ENCODE measurements at places on chromosomes 12 and 14.

- DNase-seq = no peak
Measured at GRCh38 chr12:111425655-111426054, 19.9 kb downstream of the SH2B3 start.

DNA sequence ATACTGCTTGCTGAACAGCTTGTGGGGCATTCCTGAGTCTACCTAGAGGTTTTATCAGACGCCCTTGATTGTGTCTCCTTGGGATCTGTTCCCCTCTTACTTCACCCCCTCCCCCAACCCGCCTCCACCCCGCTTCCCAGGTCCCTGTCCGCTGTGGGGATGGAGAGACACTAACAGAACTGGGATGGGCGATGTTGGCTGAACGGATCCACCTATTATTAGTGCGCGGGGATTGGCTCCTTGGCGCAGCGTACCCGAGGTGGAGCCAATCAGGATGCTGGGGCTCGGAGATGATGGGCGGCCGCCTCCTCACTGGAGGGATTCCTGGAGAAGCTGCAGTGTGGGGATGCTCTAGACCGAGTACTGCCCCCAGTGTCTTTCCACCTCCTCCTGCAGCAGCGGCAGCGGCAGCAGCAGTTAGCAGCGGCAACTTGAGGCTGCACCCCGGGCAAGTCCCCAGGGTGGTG, at the start of gene SYT1:
SYT1 (plus strand) TSS at position 372 of the 467 bp plus-strand sequence.
- no peak for DNase-seq

DNA sequence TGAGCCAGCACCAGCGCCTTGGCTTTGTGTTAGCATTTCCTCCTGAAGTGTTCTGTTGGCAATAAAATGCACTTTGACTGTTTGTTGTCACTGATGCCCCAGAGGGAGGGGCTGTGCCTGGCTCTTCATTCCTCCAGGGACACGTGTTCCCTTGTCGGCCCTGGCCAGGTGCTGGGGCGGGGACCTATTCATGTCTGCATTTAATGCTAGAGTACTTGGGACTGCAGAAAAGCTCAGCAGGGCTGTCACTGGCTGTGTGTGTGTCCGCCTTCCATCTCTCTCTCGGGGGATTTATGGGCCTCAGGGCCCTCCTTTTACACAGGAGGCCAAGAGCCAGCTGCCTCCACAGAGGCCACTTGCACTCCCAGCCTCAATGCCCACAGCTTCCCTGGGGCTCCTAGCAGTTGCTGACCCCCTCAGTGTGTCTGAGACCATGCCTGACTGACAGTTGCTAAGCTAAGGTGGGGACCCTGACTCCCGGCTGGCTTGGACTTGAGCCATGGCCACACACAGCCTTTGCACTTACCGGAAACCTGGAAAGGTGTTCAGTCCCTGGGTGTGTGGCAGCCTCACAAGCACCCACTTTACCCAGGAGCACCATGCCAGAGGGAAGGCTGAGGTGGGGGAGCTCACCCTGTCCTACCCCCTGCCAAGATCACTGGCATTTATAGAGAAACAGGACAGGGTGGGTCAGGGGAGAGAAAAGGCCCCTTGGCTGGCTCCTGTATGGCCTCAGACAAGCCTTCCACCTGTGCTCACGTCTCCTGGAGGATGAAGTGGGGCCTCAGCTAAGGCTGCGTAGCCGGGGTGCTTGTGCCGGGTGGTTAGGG, 27.8 kb downstream of the HIP1R start:
- no peak for DNase-seq

GRCh38 chr12:56222531-56222895, 791 bp upstream of the RNF41 start:
- no peak for DNase-seq

GRCh38 chr12:39440101-39440500, 2.8 kb downstream of the KIF21A start:
- peak; percentile 19 for DNase-seq

- DNase-seq = no peak
Measured at GRCh38 chr12:130803702-130804101, 35.3 kb downstream of the STX2 start.

- DNase-seq = peak; percentile 55
Measured at GRCh38 chr12:13278249-13278787, 81.8 kb downstream of the EMP1 start.

DNA sequence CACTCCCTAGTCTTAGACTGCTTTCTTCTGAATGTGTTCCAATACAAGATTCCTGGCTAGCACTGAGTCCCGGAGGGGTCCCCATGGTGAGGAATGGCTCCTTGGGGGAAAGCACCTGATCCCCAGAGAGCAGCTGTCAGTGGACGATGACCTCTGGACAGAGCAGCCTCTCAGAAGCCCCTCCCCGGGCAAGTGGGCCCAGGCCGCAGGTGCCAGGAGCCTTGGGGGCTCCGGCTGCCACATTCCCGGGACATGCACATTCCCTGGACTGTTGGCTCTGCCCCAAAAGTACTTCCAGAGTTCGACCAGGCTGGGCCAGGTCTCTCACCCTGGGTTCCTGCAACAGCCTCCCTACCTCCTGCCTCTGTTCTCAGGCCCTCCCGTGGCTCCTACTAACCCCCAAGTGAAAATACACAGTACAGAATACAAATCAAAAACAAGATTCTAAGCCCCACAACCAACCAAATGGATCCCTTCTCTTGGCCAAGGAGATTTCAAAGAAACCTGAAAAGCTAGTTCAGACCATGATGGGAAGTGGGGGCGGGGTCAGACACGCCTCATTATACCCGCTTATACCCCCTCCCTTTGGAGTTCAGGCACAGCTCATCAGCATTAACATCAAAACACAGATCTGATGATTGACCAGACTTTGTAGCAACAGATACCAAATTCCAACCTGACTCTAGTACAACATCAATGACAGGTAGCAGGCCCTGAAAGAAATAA, 23.3 kb upstream of the BTBD6 start:
- no peak for DNase-seq

DNA sequence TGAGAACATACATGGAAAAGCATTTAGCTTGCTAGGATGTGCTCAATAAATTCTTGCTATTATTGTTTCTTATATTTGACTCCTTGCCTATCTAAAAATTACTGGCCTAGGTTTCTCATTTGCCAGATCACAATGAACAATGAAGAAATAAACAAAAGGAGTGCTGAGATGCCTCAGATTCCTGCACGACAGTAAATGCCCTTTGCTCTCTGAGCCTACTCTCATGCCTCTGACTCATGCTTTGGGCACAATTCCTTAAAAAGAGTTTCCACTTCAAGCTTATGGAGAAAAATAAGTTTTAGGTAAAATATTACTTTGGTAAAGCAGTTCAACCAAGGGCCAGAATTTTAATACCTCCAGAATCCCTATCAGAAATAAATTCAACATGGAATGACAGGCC, 30.9 kb downstream of the GRIN2B start:
- DNase-seq = no peak

DNA sequence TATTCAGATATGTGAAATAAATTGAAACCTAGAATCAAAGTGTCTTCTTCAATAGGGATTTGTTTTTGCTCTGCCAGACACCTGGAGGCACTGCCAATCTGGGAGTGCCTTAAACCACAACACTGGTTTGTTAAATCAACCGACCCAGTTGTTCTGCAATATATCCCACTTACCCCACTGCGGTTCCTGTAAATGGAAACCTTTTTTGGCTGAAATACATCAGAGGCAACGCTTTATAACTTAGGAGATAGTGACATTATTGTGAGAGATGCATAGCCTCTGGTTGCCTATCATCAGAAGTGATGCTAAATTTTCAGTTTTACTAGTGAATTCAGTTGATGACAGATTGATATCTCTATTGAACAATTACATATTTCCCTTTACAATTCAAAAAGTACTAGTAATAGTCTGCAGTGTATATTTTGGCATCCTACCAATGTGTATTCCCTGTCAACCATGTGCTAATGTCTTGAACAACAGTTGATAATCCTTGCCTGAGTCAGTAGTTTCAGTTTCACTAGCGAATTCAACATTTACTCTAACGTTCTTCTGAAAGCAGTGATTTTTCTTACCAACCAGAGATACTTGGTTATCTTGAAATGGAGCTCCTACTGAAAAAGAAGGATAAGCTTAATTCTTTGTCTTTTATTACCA, 30.5 kb downstream of the PPP2R5C start:
- DNase-seq = no peak

DNA sequence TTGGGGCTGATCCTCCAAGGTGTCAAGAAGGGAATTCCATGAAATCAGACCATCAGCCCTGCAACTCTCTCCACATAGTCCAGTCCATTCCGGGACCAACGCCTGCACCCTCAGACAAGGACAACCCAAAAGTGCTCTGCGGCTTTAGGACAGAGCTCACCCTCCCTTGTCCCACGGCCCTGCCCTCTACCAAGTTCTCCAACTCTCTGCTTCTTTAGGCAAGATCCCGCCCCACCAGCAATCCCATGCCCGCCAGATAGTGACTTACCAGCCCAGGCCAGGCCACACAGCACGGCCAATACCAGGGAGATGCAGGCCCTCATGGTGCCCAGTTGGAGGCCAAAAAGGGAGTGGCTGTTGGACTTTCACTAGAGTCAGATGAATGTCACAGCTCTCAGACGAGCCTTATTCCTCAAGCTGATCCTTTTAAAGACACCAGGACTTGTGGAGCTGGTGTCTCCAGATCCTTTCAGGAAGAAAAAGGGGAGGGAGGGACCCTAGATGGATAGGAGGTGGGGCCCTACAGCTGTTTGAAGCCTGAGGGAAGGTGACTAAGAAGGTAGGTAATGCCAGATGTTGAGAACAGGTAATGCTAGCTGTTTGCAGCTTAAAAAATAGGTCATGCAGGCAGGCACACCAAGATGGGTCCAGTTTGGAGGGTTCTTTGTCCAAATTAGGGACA, at the start of gene ENDOU:
ENDOU (minus strand) TSS at position 400 of the 682 bp plus-strand sequence; CDS start at position 323, 77 bp downstream.
- no peak for DNase-seq

DNA sequence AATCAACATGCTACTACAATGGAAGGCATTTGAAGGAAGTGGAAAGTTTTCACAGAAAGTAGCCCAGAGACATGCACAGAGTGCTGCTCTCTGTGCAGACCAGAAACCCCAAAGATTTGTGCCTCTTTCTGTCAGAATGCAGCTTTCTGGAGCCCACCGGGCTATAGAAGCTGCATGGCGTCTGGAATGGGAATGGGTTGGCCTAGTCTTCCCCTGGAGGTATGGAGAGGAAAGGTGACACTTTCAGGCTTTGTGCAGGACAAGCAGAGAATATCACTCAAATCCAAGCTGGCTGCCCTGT, 21.3 kb upstream of the ZFP36L1 start:
- no peak for DNase-seq

DNA sequence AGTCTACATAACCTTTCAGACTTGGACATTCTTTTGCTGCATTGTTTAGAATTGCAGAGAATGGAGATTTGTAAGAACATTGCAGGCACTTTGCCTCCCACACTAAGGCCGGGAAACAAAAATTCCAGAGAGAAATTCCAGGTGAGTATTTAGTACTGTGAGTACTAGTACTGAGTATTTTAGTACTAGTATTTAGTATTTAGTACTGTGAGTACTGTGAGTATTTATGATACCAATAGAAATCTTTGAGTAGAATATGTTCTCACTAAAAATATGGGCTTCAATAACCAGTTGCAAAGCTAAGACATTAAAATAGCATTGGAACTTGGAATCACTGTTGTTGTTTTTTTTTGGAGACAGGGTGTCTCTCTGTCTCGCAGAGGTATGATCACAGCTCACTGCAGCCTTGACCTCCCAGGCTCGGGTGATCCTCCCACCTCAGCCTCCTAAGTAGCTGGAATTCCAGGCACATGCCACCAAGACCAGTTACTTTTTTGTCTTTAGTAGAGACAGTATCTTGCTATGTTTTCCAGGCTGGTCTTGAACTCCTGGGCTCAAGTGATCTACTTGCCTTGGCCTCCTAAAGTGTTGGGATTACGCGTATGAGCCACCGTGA, 5.3 kb upstream of the HAUS4 start:
- no peak for DNase-seq

DNA sequence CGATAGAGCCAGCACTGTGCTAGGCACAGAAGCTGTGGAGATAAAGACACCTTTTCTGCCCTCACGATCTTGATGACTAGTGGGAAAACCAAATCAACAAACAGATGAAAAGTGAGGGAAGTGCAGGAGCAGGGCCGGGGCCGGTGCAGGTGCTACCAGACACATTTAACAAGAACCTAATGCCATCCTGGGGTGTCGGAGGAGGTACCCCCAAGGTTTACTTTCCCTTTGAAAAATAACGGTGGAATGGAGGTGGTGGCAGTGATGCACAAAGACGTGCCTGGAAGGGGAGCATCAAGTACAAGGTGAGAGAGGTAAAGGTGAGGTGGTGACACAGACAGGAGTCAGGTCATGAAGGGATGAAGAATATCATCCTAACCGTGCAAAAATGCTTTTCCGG, 22.1 kb downstream of the SLC6A13 start:
- DNase-seq = no peak

- no peak for DNase-seq
Measured at GRCh38 chr14:23347406-23348296, 5.0 kb downstream of the SLC22A17 start.

GRCh38 chr14:99569725-99570543, 34.1 kb downstream of the CCDC85C start:
- no peak for DNase-seq

DNA sequence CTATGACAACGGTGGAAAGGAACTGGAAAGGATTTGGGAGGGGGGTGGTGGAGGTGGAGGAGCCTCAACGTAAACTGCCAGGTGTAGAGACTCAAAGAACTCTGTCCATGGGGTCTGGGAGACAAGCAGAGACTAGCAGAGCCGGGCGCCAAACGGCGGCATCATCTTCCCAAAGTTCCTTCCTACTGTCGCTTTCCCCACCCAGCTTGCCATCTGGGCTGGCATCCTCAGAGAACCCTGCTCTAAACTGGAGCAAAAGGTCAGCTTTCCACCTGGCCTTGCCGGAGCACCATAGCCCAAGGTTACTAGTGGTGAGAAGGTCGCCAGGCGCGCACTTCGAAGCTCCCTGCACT, 4.0 kb upstream of the IRF2BPL start:
- DNase-seq = no peak

DNA sequence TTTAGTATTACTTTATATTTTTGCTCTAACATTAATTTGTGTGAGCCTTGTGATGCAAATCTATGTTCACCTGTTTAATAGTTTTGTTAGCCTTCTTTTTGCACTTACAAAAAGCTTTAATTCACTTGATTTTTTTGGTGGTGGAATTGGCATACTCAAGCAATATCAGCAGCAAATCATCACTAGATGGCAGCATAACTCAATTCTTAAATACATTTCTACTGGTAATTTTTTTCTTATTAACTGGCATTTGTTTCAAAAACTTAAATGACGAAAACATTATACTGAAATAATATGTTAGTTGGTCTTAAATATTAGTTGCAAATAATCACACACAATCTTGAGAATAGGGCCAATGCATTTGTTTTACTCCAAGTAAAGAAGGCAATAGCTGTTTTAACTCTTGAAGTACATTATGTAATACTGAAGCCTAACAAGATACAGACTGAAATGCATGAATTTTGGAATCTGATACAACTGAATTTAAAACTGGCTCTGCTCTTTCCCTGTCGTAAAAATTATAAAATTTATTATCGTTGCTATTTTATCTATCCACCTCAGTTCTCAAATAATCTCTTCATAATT, 151.5 kb downstream of the ATXN7L3B start:
- peak; percentile 38 for DNase-seq

Measured in globus pallidus (tissue), 1 donor.